Stimulated activated CD8-positive, alpha-beta memory T cell treated with anti-CD3 and anti-CD28 coated beads, Interleukin-7, amount 100 ng/mL, for 1 hour (primary cell): ENCODE measurements at places on chromosomes 2 and 18.

DNA sequence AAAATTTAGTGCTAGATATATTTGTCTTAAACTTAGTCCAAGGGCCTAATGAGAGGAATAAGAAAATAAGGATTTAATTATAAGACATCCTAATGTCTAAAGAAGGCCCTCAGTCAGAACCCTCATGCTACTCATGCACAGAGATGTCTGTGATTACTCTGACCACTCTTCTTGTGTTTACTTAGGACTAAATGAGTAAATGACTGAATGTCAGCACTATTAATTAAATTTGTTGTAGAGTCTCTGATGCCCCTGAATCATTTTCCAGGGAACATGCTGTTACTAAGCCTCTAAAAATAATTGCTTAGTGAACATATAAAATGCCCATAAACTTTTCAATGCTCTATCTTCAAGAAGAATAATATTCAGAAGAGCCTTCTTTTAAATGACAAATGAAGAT lies 32.4 kb downstream of the GULP1 start:
- DNase-seq: no peak

GRCh38 chr18:44730803-44731529 lies 50.3 kb downstream of the SETBP1 start:
- no peak for DNase-seq

- no peak for DNase-seq
Measured at GRCh38 chr2:6074089-6074643, 382.0 kb downstream of the SOX11 start.

- no peak for DNase-seq
Measured at GRCh38 chr2:10414591-10414990, 33.5 kb downstream of the ODC1 start.

- DNase-seq: no peak
Measured at GRCh38 chr2:9972621-9973479, 21.4 kb downstream of the GRHL1 start.

- DNase-seq: no peak
Measured at GRCh38 chr2:168593713-168594112, 137.6 kb downstream of the CERS6 start.

DNA sequence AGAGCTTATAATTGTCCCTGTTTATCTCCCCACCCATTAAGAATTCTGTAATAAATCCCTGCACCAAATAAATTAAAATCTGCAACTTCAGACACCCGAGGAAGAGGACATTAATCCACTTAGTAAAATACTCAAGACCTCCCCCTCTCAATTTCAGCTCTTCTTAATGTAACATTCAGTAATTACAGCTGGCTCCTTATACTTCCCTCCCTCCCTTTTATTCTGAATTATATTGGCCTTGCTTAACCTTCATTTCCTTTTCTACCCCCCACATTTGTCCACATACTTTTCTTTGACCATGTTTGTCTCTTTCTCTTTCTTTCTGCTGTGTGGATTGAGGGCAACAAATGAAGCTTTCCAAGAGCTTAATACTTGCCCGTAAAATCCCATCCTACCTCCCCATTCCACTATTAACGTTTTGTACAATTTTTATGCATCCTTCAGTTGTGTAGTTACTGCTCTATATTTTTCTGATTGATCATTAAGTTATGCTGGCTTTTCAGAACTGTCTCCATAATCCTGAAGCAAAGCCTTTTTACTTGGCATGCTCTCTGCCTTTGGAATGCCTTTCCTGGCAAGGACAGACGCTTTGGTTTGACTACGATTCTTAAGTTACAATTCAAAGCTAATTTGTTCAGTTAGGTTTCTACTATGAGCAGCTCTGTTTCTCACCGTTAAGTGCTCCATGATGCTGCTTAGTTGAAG lies 580.1 kb downstream of the ZEB2 start:
- DNase-seq: no peak

- DNase-seq: no peak
Measured at GRCh38 chr18:78781601-78781960, 198.0 kb upstream of the SALL3 start.

DNA sequence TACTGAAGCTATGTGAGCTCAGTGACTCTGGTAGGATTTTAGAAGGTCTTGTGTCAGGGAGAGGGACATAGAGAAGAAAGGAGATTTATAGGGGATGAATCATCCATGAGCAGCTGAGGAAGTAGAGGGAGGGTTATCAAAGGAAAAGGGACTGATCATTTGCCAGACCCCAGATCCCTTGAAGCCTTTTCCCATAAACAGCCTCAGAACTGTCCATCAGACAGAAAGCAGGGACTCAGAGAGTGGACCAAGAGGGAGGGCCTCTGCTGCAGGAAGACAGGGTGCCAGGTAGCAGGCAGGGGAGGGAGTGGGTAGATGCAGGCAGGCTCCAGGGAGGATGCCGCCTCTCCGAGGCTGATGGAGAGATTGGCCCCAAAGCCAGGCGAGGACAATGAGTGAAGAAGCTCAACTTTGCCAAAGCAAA lies 133.9 kb downstream of the TNS1 start:
- no peak for DNase-seq

DNA sequence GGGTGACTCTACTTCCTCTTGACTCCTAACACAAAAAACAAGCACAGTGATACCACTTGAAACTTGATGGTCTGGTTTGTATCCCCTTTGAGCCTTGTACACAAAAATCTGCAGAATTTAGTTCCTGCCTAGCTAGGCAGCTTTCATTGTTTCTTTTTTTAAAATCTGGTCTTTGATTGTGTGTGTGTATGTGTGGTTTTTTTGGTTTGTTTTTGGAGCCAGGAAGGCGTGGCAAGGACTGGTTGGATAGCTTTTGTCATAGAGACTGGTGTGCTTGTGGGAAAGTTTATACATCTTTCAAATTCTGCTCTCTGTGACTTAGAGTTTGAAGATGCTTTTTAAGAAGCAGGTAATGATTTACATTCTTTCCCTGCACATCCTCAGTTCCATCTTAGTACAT lies 127.4 kb downstream of the TANC1 start:
- DNase-seq: no peak

DNA sequence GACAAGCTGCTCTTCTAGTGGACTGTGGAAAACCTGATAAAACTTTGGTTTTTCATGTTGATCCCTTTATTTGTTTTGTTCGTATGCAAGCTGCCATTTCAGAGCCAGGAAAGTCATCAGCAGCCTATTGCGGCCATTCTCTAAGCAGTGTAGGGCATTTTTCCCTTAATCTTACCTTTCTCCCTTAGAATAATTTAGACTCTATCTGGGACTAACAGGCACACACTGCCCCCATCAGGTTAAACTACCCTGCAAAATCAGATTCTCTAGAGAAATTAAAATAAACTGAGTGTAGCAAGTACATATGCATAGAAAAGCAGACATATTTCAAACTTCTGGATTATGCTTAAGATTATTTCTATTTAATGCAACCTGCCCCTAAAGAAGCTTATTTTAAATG lies 347.5 kb downstream of the METTL4 start:
- no peak for DNase-seq

DNA sequence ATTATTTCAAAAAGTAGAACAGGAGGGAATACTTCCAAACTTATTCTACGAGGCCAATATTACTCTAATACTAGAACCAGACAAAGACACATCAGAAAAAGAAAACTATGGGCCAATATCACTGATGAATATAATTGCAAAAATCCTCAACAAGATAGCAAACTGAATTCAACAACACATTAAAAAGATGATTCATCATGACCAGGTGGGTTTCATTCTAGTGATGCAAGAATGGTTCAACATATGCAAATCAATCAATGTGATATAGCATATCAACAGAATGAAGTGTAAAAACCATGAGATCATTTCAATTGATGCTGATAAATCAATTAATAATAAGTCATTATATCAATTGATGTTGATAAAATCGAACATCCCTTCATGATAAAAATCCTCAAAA lies 22.4 kb upstream of the EML6 start:
- DNase-seq: no peak

- no peak for DNase-seq
Measured at GRCh38 chr2:233831861-233832260, 22.5 kb downstream of the HJURP start.

DNA sequence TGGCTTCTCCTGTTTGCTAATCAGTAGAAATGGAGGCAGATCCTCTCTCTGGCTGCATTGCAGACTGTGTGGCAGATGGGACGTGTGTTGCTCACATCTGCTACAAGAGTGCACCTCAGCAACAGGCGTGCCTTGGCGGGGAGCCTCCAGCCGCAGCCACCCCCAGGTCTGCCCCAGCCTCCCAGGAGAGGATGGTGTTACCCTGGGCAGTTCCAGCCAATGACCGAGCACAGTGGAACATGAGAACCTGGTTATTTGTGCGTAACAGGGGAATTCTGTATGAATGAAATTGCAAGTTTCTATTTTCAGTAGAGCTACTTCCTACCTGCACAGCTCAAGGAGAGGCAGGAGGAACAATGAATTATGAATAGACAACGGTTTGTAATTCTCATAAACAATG lies 130.6 kb upstream of the CBLN2 start:
- DNase-seq: no peak

DNA sequence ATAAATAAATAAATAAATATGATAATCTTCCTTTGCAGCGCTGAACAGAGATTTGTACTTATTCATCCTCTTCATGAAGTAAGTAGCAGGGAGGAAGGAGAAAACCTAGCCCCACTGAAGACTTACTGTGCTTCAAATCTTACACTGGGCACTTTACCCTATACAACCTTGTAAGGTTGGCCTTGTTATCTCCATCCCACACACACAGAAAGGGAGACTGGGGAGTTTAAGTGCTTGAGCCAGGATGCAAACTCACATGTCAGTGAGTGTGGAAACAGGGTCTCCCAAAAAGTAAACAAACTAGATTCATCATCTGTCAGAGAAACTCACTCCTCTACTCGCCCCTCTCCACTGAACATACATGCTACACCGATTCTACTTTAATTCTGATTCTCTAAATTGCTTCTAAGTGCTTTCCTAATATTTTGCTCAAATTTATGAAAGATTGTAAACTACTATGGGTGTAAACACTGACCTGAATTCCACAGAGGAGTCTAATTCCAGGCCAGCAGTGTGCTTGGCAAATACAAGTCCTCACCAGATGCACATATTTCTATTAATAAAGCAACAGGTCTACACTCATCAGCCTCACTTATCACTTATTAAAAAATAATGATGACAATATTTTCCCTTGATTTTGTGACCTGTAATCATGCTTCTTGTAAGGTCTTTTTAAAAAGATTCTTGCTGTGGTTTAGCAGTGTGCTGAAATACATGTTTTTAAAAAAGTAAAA lies 155.5 kb downstream of the TCF4 start:
- no peak for DNase-seq

- DNase-seq: no peak
Measured at GRCh38 chr2:177241711-177242120, 22.8 kb downstream of the NFE2L2 start.

- no peak for DNase-seq
Measured at GRCh38 chr18:2515171-2515787, 56.0 kb downstream of the METTL4 start.

DNA sequence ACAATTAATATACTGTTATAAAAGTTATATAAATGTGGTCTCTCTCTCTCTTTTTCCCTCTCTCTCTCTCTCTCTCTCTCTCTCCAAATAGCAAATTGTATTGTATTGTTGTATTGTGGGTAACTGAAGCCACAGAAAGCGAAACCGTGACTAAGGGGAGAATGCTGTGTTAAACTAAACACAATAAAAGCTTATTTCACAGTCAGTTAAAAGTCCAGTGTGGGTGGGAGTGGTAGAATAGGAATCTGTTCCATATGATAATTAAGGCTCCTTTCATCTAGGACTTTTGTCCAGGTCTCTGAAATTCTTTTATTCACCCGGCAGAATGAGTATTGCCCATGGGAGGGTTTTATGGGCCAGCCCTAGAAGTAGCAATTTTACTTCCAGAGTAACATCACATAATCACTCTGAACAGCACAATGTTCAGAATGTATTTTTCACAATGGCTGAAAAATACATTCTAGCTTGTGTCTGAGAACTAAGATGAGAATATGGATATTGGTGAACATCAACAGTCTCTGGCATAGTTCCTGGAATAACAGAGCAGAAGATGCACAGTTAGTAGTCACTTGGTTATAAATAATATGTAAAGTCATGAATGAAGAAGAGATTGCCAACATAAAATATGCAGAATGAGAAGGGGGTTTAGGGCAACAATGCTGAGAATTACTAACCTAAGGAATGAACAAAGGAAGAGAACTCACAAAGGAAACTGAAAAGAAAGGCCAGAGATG lies 399.1 kb downstream of the PLCL1 start:
- DNase-seq: no peak

- no peak for DNase-seq
Measured at GRCh38 chr18:4040391-4041092, 414.6 kb downstream of the DLGAP1 start.

GRCh38 chr2:26316041-26316440 lies 29.9 kb upstream of the SELENOI start:
- no peak for DNase-seq
